ENCODE measurements at places on chromosomes 3 and 15.

GRCh38 chr3:152314677-152315353, 46.1 kb downstream of the MBNL1 start:
- no peak for DNase-seq

DNA sequence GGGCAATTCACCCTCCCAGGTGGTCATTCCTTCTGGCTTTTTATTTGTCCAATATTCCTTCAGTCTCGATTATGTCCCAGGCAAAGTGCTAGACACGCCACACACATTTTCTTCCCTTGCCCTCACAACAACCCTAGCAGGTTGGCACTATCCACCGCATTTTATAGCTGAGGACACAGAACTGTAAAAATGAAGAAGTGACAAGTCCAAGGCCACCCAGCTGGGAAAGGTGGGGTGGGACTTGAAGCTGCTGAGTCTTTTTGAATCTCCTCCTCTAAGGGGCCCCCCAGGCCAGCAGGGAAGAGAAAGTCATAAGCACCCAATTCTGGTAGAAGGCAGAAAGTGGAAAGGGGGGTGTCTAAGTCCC, 60.6 kb downstream of the CEMIP start:
- DNase-seq: no peak

DNA sequence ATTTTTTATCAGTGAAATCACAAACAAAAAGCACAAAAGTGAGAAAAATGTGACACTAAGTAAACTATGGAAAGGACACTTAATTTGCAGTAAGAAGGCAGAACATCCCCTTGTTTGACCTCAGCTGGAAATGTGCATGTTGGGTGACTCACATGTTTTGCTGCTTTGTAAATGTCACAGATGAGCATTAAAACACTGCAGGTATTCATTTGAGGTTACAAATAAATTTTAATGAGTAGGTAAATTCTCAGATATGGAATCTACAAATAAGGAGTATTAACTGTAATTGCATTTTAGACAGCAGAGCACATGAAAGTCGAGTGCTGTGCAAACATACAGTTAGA, 20.3 kb downstream of the CHMP2B start:
- DNase-seq: no peak

DNA sequence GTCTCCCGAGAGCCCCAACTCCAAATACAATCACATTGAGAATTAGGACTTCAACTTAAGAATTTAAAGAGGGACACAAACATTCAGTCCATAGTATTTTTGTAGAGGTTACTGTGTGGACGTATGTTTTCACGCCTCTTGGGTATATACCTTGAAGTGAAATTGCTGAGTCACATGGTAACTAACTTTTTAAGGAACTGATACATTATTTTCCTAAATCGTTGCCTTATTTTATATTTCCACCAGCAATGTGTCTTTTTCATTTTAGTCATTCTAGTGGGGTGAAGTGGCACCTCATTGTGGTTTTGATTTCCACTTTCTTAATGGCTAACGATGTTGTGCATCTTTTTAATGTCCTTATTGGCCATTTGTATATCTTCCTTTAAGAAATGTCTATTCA, 11.8 kb downstream of the PARP15 start:
- DNase-seq: no peak
